NCI-H187 (cell line): ENCODE measurements at places on chromosomes 3 and 15.

DNA sequence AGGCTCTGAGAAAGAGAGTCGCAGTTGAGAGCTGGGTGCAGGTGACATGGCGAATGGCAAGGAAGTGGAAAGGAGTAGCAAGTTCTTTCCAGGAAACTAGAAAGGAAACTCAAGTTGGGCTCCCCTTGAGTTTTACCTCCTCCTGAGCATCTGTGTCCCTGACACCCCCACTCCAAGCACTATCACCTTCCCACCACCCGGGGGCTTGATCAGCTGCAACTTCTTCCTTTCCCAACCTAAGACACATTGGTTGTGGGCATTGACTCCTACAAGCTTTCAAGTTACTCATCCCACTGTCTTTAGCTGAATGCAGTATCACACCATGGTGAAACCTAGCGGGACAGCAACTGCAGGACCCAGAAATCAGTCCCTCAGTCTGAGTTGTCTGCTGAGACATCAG lies 256.6 kb upstream of the NR2F2 start:
- no peak for DNase-seq

DNA sequence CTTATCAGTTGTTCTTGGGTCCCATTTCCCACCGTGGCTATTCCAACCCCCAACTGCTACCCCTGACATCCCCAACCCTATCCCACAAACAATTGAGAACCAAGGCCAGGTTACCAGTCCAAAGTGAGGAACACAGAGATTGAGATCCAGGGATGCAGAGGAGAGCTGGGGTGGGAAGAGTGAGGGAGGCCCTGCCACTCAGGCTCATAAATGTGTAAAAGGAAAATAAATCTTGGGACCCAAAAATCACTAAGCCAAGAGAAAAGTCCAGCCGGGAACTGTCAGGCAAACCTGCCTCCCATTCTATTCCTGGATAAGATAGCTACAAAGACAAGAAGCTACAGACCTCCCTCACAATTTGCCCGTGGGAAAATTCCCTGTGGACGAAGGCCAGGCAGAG lies 101.1 kb upstream of the DLG1 start:
- no peak for DNase-seq

DNA sequence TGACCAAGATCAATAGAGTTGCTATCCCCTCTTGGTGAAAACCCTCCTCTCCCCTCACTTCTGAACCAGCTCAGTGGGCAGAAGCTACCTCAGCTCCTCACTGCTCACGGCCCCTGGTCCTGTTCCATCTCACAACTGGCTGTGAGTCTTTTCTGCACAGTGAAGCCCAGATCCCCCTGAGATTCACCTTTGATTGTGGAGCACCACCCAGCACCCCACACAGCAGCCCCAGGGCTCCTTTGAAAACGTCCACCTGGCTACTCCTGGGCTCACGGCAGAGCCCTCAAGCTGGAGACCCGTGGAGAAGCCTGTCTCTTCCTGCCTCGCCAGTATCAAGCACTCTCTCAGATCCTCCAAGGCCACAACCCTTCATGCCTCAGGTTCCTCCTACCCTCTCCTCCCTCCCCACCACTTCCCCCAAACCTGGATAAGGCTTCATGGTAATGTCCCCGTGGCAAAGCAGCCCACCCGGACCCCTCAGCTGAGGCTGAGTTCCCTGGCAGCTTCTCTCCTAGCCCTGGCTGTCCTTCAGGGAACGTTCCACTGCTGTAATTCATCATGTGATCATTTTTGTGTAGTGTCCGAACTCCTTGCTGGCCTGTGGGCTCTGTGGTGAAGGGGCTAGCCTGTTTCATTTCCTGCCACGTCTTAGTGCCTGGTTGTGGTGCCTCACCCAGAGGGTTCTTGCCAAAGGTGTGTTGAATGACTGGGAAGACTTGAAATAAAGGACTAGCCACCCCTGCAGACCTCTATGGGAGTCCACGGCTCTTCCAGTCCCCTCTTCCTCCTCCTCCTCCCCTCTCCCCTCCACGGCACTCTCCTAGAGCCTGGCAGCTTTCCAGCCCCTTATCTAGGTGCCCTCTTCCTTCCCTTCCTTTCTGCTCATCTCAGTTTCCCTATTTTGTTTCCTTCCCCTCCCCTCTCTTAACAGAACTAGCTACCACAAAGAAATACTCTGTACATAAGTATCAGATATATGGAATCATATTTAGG lies 44.5 kb downstream of the KY start:
- DNase-seq = no peak

GRCh38 chr3:133301194-133301593 lies 98.7 kb upstream of the BFSP2 start:
- DNase-seq = no peak

DNA sequence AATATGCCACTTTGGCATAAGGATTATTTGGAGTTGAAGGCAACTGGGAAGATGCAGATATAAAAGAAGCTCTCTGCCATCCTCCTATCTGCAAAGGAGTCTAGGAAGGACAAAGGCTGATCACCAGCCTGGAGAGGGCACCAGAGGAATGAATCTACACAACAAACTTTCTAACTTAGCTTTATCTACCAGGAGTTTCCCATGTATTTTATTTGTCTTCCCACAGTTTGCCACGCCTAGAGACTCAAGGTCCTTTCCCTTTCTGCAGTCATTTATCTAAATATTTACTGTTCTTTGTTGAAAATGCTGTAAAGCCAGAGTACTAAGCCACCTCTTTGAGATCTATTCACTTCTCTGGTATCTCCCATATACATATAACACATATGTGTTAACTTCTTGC lies 32.2 kb downstream of the GPR176 start:
- no peak for DNase-seq

- no peak for DNase-seq
Observed at GRCh38 chr3:119322021-119322834, 28.0 kb downstream of the ARHGAP31 start.

- DNase-seq = peak; percentile 13
Observed at GRCh38 chr3:104388619-104389018, 978.1 kb upstream of the ALCAM start.

DNA sequence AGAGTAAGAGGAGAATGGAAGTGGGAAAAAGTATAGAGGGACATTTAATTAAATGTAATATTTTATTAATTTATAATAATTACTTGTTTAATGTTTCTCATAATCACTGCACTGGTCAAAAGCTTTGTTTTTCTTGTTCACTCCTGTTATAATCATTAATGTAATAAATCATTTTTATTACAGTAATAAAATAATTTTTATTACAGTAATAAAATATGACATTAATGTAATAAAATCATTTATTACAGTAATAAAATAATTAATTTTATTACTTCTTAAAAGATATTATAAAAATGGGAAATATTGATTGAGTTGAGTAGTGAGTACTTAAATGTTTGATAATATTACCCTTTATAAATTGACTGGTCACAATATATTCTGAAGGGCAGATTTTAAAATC lies 181.1 kb upstream of the SOX2 start:
- no peak for DNase-seq

DNA sequence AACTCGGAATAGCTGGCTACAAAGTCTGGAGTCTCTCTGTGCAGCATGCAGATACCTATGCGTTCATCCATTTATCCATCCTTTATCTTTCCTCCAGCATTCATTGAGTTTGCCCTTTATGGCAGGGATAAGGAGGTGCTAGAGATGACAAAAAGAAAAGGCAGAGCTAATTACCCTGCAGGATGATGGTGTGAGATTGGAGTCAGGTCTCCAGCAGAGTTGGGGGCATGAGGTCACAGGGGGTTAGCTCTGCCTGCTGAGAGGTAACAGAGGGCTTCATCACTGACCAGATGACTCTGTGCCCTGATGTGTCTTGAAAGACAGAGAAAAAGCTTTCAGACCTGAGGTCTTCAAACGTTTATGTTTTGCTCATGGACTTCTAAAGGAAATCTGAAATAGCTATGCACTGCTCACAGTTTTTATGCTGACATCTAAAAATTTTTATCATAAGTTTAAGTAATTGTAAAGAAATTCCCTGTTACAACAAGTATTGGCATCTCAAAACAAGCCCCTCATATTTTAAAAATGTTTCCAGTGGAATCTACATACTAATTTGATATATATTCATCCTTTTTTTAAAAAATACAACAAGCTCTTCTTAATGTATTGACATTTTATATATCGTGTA lies 132.3 kb upstream of the ANKRD28 start:
- DNase-seq = no peak

GRCh38 chr3:16723978-16724377 lies 118.8 kb upstream of the DAZL start:
- no peak for DNase-seq

- no peak for DNase-seq
Observed at GRCh38 chr3:81871358-81872155, 110.1 kb upstream of the GBE1 start.

- DNase-seq = no peak
Observed at GRCh38 chr3:29972320-29972993, 633.9 kb upstream of the TGFBR2 start.

DNA sequence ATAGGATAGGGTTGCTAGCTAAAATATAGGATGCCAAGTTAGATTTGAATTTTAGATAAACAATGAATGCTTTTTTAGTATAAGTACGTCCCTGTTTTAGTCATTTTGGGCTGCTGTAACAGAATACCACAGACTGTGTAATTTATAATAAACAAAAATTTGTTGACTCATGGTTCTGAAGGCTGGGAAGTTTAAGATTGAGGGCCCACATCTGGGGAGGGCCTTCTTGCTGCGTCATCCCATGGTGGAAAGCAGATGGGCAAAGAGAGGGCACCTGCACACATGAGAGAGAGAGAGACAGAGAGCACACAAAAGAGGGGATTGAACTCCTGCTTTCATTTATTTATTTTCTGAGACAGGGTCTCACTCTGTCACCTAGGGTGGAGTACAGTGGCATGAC lies 246.5 kb downstream of the EPHB1 start:
- DNase-seq = no peak

DNA sequence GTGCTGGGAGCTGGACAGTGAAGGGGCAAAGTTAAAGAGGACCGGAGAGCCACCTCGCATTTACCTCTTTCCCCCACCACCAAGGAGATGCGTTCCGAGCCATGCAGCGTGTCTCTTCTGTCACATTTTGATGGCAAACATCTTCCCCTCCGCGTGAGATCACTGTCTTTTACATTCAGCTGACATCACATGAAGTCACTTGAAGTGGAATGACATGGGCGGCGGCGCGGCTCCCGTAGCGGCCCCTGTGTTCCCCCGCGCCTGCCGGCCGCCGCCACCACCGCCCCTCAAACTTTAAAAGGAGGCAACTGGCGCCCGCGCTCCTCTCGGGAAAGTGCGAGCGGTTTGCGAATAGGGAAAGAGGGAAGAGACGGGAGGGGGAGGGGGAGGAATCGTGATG lies at the start of gene FEZF2:
Gene FEZF2, minus strand, starts transcription at position 336 of the 400 bp plus-strand sequence. CDS start 682 bp downstream, outside the sequence.
- no peak for DNase-seq

DNA sequence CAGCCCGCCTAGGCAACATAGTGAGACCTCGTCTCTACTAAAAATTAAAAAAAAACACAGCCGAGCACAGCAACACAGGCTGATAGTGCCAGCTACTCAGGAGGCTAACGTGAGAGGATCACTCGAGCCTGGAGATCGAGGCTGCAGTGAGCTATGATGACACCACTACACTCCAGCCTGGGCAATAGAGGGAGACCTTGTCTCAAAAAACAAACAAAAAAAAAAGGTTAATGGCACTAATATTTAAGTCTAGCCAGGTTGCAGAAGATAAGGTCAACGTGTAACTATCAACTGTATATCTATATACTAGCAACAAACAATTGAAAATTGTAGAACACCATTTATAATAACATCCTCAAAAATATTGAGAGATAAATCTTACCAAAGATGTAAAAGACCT lies 75.1 kb downstream of the MYO9A start:
- no peak for DNase-seq

GRCh38 chr3:72265256-72266015 lies 480.5 kb upstream of the PROK2 start:
- DNase-seq = no peak

GRCh38 chr15:35186346-35186745 lies 101.3 kb upstream of the NANOGP8 start:
- DNase-seq = no peak

DNA sequence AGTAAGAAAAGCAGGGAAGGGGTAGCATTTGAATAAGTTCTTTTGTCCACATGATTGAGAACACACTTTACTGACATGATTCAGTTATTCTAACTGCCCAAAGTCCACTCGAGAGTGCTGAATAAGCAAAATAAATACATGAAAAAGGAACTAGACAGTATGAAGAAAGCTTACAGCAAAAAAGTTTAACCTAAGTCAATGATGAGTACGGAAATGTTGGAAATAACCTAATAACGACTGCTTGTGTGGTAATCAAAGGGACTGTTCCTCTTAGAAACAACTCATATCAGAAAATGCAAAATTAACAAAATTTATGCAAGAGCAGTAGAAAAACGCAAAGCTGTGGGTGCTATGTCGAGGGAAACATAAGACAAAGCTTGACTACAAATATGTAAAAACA lies 36.6 kb downstream of the DMXL2 start:
- DNase-seq = no peak

GRCh38 chr3:135809021-135809634 lies 156.4 kb upstream of the PPP2R3A start:
- DNase-seq = no peak

GRCh38 chr3:44988073-44988472 lies 12.0 kb downstream of the EXOSC7 start:
- DNase-seq = no peak

GRCh38 chr3:106819440-106819839 lies 557.8 kb upstream of the CCDC54 start:
- no peak for DNase-seq

DNA sequence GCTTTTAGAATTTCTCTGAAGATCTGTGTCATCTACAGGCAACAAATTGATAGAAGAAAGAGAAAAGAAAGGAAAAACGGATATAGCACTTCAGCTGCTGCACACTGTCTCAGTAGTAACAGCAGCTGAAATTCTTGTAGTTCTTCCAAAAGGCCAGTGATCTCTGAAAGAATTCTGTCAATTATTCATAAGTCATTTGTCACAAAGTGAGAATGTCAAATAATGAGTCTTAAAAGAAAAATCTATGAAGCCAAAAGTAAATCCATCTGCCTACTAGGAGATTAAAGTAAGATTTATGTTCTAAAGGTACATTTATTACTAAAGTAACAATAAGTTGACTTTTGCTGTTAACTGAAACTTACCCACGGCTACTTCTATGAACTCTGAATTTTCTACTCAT lies 24.6 kb downstream of the IFT80 start:
- DNase-seq = no peak

DNA sequence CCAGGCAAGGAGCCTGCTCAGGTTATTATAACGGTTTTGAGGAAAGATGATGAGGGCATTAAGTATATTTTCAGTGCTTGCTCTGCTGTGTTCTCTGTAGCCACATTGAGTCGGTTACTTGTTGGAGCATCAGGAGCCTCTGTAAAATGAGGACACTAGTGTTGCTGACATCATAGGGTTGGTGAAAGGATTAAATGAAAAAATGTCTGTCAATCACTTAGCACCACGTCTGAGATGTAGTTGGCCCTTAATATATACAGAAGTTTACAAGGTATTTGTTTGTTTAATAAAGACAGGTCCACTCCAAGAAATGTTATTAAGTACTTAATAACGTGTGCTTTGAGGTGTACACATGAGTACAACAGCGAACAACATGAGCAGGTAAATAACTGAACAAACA lies 735 bp upstream of the SLC25A26 start:
- no peak for DNase-seq

- DNase-seq = no peak
Observed at GRCh38 chr3:162992741-162993140, 1496.1 kb downstream of the OTOL1 start.
